ENCODE measurements at places on chromosomes 7 and 10.
A peak's percentile ranks its signal among the peaks of the same experiment; 100 is the strongest.

DNA sequence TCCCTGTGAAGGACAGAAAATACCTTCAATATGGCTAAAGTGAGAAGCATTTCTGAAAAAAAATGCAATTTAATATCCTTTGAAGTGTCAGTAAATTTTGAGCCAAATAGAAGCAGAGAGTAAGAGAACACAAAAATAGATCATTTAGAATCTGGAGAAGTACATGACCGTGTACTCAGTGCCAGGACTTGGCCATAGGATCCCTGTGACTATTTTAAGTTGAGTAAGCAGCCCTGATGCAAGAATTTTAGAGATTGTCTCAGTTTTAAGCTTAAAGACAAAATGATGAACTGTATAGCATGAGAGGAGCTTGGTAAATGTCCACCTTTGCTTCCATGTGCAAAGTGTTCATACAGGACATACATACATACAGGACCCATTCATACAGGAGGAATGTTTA, 2.5 kb downstream of the PTER start:
- no peak overlapping the region for H3K27ac ChIP-seq
- no peaks in the 10 kb centered on the region for H3K27me3 ChIP-seq
- no peak for DNase-seq
- H3K36me3 ChIP-seq = peaks cover 18% of the 10 kb centered on the region
- peaks cover 28% of the 10 kb centered on the region for H3K4me1 ChIP-seq
- H3K4me3 ChIP-seq = no peak overlapping the region

DNA sequence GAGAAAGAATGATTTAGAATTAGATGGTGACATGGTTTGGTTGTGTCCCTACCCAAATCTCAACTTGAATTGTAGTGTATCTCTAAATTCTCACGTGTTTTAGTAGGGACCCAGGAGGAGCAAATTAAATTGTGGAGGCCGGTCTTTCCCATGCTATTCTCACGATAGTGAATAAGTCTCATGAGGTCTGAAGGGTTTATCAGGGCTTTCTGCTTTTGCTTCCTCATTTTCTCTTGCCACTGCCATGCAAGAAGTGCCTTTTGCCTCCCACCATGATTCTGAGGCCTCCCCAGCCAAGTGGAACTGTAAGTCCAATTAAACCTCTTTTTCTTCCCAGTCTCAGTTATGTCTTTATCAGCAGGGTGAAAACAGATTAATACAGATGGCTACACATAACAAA, 167.4 kb upstream of the SVIL start:
- H3K4me1 ChIP-seq = peaks cover 29% of the 10 kb centered on the region
- H3K27ac ChIP-seq = no peak overlapping the region
- no peaks in the 10 kb centered on the region for H3K36me3 ChIP-seq
- DNase-seq = peak; percentile 45

GRCh38 chr10:64365663-64366062, 844.5 kb downstream of the REEP3 start:
- H3K4me3 ChIP-seq = no peak overlapping the region
- H3K27me3 ChIP-seq = no peaks in the 10 kb centered on the region
- H3K27ac ChIP-seq = no peak overlapping the region

GRCh38 chr7:102284399-102284798, 2.3 kb upstream of the SH2B2 start:
- no peaks in the 10 kb centered on the region for H3K36me3 ChIP-seq
- H3K4me3 ChIP-seq = peak overlapping the region; percentile 70
- H3K27me3 ChIP-seq = no peaks in the 10 kb centered on the region

DNA sequence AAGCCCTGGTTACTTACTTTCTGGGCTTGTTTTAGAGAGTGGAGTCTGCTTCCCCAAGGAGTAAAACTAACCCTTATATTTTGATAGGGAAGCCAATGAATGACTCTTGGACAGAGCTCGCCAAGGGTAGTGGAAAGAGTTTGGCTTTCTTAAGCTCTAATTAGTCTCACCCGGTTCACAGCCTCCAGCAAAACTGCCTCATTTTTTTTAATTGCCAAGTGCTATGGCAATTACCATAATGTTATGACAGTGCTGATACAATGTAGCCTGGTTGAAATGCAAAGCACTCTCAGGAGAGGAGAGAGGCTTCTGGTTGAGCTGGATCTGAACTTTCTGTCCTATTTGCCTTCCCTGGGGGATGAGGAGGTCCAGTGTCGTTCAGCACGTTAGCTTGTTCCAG, 376.1 kb upstream of the CHRM2 start:
- no peaks in the 10 kb centered on the region for H3K27me3 ChIP-seq
- H3K27ac ChIP-seq = no peak overlapping the region
- DNase-seq = no peak
- H3K4me3 ChIP-seq = no peak overlapping the region
- H3K36me3 ChIP-seq = no peaks in the 10 kb centered on the region

DNA sequence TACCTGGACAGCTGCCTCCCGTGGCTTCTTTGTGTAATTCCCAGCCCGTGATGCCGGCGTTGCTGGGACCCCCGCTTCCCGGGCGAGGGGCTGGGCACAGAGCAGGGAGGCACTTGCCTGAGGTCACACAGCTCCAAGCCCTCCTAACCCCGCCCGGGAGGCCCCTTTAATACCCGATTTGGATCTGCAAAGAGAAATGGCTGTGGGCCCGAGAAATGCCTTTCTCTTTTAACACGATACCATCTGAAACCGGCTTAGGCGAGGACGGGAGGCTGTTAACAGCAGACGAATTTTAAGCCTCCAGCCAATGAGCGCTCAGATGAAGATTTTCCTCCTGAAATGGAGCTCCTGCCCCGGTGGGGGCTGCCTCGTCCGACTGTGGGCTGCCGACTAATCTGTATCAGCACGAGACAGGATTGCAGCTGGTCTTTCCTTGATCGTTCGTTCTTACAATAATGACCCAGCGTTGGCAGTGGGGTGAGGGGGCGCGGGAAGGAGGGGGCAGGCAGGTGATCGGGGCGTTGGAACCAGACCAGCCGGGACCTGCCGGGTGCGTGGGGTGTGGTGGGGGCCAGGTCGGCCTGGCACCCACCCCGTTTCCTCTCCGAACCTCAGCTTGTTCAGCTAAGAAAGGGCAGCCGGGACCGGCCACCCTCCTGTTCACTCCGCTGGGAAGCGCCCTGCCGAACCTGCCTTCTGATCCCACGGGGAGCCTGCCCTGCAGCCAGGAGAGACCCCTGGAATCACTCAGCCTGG, 36.2 kb upstream of the FOXL3 start:
- DNase-seq = no peak
- H3K27me3 ChIP-seq = no peaks in the 10 kb centered on the region
- no peak overlapping the region for H3K27ac ChIP-seq
- no peak overlapping the region for H3K4me3 ChIP-seq
- peaks cover 52% of the 10 kb centered on the region for H3K36me3 ChIP-seq

DNA sequence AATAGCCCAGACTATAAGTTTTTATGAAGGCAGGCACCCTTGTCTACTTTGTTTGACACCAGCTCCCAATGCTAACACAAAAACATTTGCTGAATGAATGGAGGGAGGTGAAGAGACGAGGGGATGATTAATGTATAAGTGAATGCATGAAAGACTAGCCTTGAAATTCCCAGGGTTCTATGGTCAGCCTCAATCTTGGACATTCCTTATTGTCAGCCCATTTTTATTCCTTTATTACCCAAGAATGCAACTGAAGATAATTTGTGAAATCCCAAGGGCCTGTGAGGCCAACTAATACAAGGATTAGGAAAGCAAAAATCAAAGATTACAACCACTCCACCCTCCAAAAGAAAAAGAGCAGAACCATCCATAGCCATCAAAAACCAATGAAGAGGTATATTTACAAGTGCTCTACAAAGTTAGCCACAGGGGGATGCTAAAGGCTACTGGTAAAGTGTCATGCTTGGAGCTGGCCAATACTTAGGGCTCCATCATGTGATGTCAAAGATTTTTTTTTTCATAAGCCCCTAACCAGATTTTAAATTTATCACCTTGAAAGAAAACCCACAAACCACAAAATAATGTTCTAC, 40.0 kb upstream of the ASAH2 start:
- no peak overlapping the region for H3K27ac ChIP-seq
- no peak overlapping the region for H3K4me3 ChIP-seq
- no peaks in the 10 kb centered on the region for H3K27me3 ChIP-seq
- H3K36me3 ChIP-seq = no peaks in the 10 kb centered on the region
- H3K4me1 ChIP-seq = no peaks in the 10 kb centered on the region

- H3K27ac ChIP-seq = no peak overlapping the region
- no peak for DNase-seq
- no peaks in the 10 kb centered on the region for H3K4me1 ChIP-seq
- H3K27me3 ChIP-seq = no peaks in the 10 kb centered on the region
- no peaks in the 10 kb centered on the region for H3K36me3 ChIP-seq
Observed at GRCh38 chr7:125355899-125356298, 426.3 kb upstream of the POT1 start.

GRCh38 chr7:83936056-83936708, 258.4 kb downstream of the SEMA3A start:
- no peaks in the 10 kb centered on the region for H3K36me3 ChIP-seq
- H3K4me1 ChIP-seq = peaks cover 15% of the 10 kb centered on the region
- DNase-seq = peak; percentile 72
- no peaks in the 10 kb centered on the region for H3K27me3 ChIP-seq
- peak overlapping the region; percentile 65 for H3K27ac ChIP-seq

- no peak overlapping the region for H3K27ac ChIP-seq
- H3K27me3 ChIP-seq = no peaks in the 10 kb centered on the region
- H3K4me3 ChIP-seq = no peak overlapping the region
Observed at GRCh38 chr10:92125144-92125543, 165.7 kb downstream of the CPEB3 start.

DNA sequence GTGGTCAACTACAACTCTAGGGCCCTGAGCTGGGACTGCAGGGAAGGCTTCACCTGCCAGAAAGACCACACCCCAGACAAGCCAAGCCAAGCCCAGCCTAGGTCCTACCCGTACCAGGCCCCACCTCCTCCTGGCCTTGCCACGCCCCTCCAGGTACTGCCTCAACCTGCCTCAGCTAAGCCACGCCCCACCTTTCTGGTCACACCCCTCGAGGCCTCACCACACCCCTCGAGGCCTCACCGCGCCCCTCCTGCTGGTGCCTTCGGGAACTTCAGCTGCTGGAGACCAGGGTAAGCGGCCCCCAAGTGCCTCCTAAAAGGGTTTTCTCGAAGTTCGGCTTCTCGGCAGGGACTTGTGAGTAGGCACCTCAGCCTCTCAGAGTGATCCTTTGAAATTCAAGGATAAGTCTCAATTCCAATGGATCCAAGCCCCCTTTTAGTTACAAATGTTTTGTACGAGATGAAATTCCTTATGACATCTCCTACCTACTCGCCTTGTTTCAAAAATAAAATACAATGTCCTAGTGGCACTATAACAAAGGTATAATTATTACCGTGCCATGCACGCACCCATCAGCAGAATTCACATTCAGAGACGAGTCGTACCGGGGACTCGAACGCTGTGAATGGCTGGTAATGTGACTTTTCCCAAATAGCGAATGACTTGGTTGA, 171.2 kb downstream of the ARHGAP21 start:
- no peak overlapping the region for H3K27ac ChIP-seq
- no peak overlapping the region for H3K4me3 ChIP-seq
- no peaks in the 10 kb centered on the region for H3K4me1 ChIP-seq
- DNase-seq = no peak
- no peaks in the 10 kb centered on the region for H3K27me3 ChIP-seq

- no peaks in the 10 kb centered on the region for H3K27me3 ChIP-seq
- H3K27ac ChIP-seq = no peak overlapping the region
- no peaks in the 10 kb centered on the region for H3K36me3 ChIP-seq
- no peak for DNase-seq
- no peak overlapping the region for H3K4me3 ChIP-seq
Observed at GRCh38 chr7:155850766-155851678, 38.8 kb upstream of the SHH start.

- no peaks in the 10 kb centered on the region for H3K36me3 ChIP-seq
- DNase-seq = no peak
- H3K27me3 ChIP-seq = no peaks in the 10 kb centered on the region
Observed at GRCh38 chr7:156191090-156191489, 378.8 kb upstream of the SHH start.

- H3K36me3 ChIP-seq = no peaks in the 10 kb centered on the region
- DNase-seq = no peak
- H3K4me3 ChIP-seq = no peak overlapping the region
- peaks cover 41% of the 10 kb centered on the region for H3K27me3 ChIP-seq
Observed at GRCh38 chr7:137850571-137850970, 3.8 kb upstream of the DGKI start.

DNA sequence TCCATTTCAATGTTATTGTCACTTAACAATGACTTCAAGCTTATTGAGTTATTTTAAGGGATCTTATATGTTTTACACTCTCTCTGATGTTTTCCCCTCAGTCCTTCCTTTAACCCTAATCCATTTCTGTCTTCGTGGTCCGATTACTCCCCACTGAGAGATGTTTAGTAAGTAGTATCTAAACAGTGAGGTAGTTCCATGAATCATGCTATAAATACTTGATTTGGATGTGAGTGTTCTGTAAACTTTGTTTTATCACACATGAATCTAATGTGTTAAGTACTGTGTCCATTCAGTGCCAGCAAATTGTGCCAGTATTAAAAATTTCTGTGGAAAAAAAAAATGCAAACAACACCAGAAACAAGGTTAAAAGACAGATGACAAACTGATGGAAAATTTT, 18.6 kb downstream of the RPP30 start:
- no peaks in the 10 kb centered on the region for H3K27me3 ChIP-seq
- H3K36me3 ChIP-seq = peaks cover 99% of the 10 kb centered on the region
- no peak overlapping the region for H3K4me3 ChIP-seq
- no peak for DNase-seq

- H3K36me3 ChIP-seq = no peaks in the 10 kb centered on the region
- DNase-seq = no peak
Observed at GRCh38 chr7:76428149-76428823, 3.5 kb downstream of the ZP3 start.

- H3K4me1 ChIP-seq = peaks cover 5% of the 10 kb centered on the region
- DNase-seq = no peak
- no peaks in the 10 kb centered on the region for H3K27me3 ChIP-seq
- H3K27ac ChIP-seq = no peak overlapping the region
- no peaks in the 10 kb centered on the region for H3K36me3 ChIP-seq
Observed at GRCh38 chr7:24881623-24882022, 98.4 kb downstream of the OSBPL3 start.

GRCh38 chr7:86748843-86749719, 105.4 kb downstream of the GRM3 start:
- H3K36me3 ChIP-seq = no peaks in the 10 kb centered on the region
- H3K4me1 ChIP-seq = no peaks in the 10 kb centered on the region
- DNase-seq = no peak
- no peak overlapping the region for H3K4me3 ChIP-seq
- H3K27me3 ChIP-seq = no peaks in the 10 kb centered on the region
- H3K27ac ChIP-seq = no peak overlapping the region

- H3K4me3 ChIP-seq = no peak overlapping the region
- no peaks in the 10 kb centered on the region for H3K4me1 ChIP-seq
- no peaks in the 10 kb centered on the region for H3K36me3 ChIP-seq
- H3K27me3 ChIP-seq = no peaks in the 10 kb centered on the region
- DNase-seq = no peak
- H3K27ac ChIP-seq = no peak overlapping the region
Observed at GRCh38 chr7:159007364-159007995, 137.2 kb downstream of the VIPR2 start.

DNA sequence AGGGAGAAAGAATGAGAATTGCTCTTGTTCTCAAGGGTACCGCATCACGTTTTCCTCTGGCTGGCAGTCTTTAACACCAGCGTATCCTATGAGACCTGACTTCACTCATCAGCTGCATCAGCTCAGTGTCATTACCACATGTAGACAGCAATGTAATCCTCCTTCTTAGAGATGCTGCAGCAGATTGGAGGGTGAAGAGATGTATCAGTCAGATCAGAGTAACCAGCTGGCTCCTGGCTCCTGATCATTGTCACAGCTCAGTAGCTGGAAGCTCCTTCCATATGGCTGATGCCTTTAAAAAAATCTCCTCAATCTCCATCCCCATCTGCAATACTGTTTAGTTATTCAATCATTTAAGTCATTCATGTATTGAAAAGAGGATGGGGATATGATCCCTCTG, 39.7 kb upstream of the EPHB6 start:
- no peak overlapping the region for H3K27ac ChIP-seq
- no peaks in the 10 kb centered on the region for H3K36me3 ChIP-seq
- H3K4me1 ChIP-seq = no peaks in the 10 kb centered on the region
- no peak overlapping the region for H3K4me3 ChIP-seq

Data from CD14-positive monocyte (primary cell).